Fibroblast of skin of left quadriceps (primary cell): ENCODE measurements at places on chromosomes 1 and 21.
A peak's percentile ranks its signal among the peaks of the same experiment; 100 is the strongest.

GRCh38 chr1:158611916-158612315, 6.8 kb downstream of the OR10Z1 start:
- no peak for DNase-seq

DNA sequence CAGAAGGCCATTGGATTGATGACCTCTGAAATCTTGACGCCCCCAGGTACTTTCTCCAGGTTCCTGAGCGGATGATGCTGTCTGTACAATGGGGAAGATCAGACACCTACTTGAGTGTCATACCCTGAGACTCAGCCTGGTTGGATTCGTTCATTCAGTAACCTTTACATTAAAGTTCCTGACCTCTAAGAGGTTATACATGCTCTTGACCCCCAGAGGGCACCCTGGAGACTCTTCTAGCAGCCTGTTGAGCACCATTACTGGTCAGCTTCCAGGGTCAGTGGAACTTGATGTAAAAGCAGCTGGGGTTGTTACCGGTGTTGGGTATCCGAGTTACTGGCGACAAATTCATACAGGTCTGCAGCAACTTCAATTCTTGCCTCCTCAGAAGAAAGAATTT, 114.3 kb upstream of the ZNF678 start:
- DNase-seq, result no peak

DNA sequence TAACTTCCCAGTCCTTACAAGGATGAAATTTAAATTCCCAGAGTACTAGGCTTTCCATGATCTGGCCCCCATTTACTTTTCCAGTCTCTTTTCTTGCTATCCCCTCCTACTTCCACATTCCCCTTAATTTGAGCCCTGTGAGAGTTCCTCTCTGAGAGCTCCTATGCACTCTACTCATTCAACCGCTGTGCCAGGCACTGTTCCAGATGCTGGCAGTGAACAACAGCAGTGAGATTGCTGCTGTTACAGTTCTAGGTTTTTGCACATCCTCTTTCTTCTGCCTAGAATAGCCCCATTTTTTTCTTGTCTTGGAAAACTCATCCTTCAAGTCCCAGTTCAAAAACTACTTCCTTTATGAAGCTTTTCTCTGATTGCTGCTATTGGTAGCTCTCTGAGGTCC, 18.8 kb downstream of the ATF6 start:
- no peak for DNase-seq

DNA sequence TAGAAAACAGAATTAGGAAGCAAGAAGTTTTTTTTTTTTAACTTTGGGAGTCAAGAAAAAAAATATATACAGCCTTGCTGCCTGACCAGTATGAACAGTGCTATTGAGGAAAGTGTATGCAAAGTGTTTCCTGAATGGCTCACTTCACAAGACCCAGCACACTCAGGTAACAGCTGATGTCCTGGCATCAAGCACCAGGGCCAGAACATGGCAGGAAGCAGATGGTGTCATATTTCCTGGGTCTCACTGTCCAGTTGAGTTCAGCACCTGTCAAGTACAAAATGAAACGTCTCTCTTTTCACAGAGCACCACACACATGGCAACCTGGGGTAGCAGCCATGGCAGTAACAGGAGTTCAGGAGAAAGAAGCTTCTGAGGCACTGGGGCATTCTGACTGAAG, 372.3 kb downstream of the TTLL7 start:
- DNase-seq, result no peak

- no peak for DNase-seq
Measured at GRCh38 chr1:33741749-33742148, 122.1 kb upstream of the HMGB4 start.

DNA sequence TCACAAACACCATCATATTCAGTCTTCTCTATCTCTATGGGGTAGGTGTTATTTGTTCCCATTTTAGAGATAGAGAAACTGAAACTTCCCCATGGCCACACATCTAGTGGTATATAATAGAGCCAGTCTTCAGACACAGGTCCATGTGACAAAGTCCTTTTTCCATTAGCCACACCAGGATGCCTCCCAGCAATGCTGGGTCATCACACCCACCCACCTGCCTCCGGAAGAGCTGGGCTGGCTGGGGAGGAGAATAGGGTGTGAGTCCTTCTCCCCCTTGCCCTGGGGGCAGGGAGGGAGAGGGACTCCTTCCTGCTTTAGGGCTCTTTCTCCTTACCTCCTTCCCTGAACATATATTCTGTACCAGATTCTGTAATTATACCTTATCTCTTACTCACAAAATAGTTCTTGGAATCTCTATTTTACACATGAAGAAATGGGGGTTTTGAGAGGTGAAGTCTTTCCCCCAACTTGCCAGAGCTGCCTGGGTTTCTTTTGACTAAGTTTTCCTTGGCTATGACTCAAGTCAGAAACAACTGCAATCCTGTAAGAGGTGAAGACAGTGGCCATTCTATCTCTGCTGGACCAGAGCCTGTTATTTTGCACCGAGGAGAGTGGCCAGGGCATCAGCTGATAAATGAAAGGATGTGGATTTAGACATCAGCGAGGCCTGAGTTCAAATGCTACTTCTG, 30.0 kb downstream of the SOX13 start:
- no peak for DNase-seq

DNA sequence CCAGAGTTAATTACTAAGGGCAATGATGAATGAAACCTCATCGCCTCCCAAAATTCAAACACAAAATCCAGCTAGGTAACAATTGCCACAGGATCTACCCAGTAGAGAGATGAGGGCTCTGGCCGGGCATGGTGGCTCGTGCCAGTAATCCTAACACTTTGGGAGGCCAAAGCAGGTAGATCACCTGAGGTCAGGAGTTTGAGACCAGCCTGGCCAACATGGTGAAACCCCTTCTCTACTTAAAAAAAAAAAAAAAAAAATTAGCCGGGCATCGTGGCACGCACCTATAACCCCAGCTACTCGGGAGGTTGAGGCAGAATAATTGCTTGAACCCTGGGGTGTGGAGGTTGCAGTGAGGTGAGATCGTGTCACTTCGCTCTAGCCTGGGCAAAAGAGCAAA, 15.8 kb downstream of the CD2 start:
- DNase-seq, result no peak

DNA sequence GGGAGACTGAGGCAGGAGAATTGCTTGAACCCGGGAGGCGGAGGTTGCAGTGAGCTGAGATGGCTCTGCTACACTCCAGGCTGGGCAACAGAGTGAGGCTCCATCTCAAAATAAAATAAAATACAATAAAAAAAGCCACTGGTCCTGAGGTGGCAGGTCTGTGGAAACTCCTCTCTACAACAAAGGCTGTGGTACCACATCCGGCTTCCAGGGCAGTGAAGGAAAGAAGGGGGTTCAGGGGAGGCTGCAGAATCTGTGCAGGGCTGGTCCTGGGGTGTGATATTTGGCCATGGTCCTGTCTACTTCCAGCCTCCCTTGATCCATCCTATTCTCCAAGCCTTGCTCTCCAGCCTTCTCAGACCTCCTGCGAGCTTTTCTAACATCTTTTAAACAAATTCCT, 731 bp upstream of the ZNF683 start:
- DNase-seq, result no peak

DNA sequence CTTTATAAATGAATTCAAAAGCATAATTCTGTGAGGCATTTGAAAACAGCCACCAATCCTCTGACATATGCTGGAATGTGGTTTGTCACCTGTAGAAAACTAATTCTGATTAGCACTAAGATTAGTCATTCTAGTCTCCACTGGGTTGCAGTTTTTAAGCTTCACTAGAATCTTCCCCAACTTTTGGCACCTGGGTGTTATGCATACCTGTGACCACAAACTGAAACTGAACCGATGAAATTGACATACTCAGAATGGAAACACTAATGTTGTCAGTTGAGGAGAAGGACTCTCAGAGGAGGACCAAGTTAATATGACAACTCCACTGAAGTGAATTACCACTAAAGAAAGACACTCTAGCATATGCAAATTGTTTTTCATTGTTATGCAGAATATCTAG, 285.8 kb upstream of the NEGR1 start:
- no peak for DNase-seq

GRCh38 chr1:211375146-211375818, 48.6 kb downstream of the TRAF5 start:
- no peak for DNase-seq

DNA sequence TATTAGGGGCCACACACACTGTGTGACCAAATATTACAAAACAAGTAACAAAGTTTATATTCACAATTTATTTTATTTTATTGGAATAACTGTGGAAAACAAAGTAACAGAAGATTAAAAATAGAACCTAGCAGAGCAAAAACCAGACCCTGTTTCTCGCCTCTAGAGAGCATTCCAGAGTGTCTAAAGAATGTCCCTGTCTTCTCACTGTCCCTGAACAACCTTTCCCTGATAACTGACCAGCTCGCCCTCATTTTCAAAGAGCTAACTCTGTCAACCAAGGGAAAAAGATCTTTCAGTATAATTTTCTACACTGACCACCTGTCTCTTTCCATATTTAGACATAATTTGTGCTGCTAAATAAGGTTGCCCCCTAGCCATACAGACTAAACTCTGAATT, 646.9 kb downstream of the USP25 start:
- DNase-seq, result no peak

GRCh38 chr21:20023193-20023592, 975.0 kb upstream of the NCAM2 start:
- no peak for DNase-seq

GRCh38 chr1:112172294-112172882, 182.9 kb upstream of the KCND3 start:
- DNase-seq, result peak; percentile 6

DNA sequence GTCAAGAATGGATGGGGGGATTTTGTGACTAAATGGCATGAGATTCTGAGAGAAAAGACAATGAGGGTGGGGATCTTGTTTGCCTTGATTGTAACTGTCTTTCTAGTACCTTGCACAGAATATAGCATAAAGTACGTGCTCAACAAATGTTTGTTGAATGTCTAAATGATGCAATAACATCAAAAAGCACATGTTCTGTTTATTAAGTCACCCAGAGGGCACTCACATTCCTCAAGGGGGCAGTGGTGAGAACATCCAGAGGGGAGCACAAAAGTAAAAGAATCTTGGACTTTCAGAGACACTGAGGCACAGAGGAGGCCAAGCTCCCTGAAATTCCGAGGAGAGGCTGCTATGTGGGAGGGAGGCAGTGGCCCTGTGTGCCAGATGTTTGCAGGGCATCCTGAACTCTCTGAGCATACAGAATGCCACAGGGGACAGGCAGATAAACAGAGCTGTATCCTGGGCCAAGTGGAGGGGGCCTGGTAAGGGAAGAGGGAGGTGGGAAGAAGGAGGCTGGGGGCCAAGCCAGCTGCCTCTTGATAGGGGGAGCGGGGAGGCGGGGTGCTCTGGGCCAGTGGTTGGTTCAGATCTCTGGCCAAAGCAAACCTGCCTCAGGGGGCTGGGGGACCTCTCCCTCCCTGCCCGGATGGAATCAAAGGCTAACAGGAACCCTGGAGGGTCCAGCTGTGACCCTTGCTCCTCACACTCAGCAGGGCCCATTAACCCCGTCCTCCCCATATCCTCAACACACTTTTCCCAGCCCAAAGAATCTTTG, 6.5 kb upstream of the ATP1A2 start:
- no peak for DNase-seq

DNA sequence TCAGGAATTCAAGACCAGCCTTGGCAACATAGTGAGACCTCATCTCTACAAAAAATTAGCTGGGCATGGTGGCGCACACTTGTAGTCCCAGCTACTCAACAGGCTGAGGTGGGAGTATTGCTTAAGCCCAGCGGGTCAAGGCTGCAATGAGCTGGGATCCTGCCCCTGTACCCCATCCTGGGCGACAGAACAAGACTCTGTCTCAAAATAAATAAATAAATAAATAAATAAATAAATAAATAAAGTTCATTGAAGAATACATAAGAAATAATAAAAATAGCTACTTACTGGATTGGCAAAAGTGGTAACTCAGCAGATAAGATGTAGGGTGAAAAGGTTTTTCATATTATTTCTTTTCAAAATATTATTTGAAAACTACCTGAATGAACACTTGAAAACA, 5.9 kb downstream of the CEP170 start:
- no peak for DNase-seq

- DNase-seq, result no peak
Measured at GRCh38 chr1:228207851-228208821, at the start of gene OBSCN. OBSCN (plus strand) TSS chr1:228208044; CDS start chr1:228211784, 3,740 bp downstream.

GRCh38 chr1:230465691-230466090, 39.6 kb upstream of the PGBD5 start:
- DNase-seq, result no peak

DNA sequence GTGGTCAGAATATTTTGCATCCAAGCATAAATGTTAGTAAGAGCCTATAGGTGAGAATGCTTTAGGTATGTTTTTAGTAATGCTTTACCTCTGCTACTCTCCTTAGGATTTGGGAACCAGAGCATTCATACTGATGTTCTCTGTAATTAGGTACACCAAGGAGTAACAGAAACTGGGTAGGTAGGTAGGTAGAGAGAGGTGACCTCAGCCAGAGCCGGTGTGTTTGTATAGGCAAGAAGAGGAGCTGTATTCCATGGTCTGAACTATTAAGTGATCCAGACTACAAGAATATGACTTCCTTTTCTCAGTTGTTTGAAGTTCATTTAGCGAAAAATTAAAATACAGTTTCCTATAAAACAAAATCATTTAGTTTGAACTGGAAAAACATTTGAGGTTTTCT, 108.5 kb downstream of the SDCCAG8 start:
- DNase-seq, result no peak

GRCh38 chr1:247857985-247858619, 1.1 kb downstream of the TRIM58 start:
- no peak for DNase-seq

- DNase-seq, result peak; percentile 45
Measured at GRCh38 chr1:156160743-156161171, 7.4 kb downstream of the SEMA4A start.

DNA sequence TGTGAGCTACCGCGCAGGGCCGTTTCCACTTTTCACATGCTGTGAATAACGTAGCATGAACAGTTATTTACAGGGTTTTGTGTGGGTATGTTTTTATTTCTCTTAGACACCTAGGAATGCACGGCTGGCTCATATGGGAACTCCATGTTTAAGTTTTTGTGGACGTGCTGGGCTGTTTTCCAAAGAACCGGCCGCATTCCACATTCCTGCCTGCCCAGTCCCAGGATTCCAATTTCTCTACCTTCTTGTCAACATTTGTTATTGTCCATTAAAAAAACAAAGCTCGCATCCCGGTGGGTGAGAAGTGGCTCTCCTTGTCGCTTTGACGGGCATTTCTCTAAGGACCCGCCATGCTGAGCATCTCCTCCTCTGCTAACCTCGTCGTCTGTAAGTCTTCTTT, 47.1 kb upstream of the LRRC3 start:
- no peak for DNase-seq

GRCh38 chr1:222790115-222790514, 24.7 kb upstream of the DISP1 start:
- no peak for DNase-seq

GRCh38 chr1:156697481-156697880, 7.9 kb downstream of the CRABP2 start:
- no peak for DNase-seq
